Muscle of leg (tissue), 16 donors: ENCODE measurements at places on chromosomes 13 and 19. TPM values are rescaled to one million over a fixed set of nuclear protein-coding genes. Genes with fewer than 3 reads are reported as not detected.
A peak's percentile ranks its signal among the peaks of the same experiment; 100 is the strongest.

APOC4 gene
- not detected for polyA plus RNA-seq

NCR1 gene
- polyA plus RNA-seq: 0.10 TPM

KLHL1 gene
- not detected for polyA plus RNA-seq

- DNase-seq: no peak
Measured at GRCh38 chr19:40927567-40927966, 45.5 kb upstream of the CYP2A7 start.

DNA sequence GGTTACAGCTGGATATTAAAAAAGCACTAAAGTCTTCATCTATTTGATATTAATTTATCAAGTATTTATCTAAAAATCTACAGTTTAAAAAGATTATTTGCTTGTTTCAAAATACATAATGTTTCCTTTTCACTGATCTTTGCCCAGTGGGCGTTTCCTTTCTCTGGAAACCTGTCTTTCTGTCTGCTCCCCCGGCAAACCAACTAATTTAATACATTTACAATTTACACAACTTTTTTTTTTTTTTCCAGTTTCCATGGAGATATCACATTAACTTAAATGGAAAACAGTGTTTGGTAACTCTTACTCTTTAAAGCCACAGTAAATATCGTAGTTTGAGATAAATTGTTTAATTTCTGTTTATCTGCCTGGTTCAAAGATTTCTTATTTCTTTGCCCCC is 5.3 kb downstream of the GPC6 start:
- DNase-seq: no peak

DNA sequence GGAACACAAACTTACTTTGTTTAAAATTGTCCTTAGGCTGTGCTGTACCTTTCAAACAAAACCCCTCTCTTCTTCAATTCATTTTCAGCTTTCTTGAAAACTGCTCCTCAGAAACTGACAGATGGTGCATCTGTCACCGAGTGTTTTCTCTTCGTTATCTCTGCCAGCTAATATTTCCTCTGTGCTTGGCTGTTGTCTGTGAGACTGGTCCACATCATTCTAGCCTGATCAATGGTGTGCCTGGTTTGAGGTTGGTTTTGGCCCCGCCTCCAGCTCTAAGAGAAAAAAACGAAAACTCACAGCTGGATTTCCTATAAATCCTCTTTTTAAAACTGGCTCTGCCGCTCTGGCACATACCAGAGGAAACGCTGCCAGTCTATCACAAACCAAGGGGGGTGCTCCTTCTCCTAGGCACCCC is 79.7 kb downstream of the STARD13 start:
- peak; percentile 78 for DNase-seq

- DNase-seq: no peak
Measured at GRCh38 chr19:31354799-31355664, 5.8 kb upstream of the TSHZ3 start.
